ENCODE measurements at places on chromosomes 5 and 9.

GRCh38 chr9:89495824-89496560 is 1.9 kb downstream of the SEMA4D start:
- no peak for DNase-seq

DNA sequence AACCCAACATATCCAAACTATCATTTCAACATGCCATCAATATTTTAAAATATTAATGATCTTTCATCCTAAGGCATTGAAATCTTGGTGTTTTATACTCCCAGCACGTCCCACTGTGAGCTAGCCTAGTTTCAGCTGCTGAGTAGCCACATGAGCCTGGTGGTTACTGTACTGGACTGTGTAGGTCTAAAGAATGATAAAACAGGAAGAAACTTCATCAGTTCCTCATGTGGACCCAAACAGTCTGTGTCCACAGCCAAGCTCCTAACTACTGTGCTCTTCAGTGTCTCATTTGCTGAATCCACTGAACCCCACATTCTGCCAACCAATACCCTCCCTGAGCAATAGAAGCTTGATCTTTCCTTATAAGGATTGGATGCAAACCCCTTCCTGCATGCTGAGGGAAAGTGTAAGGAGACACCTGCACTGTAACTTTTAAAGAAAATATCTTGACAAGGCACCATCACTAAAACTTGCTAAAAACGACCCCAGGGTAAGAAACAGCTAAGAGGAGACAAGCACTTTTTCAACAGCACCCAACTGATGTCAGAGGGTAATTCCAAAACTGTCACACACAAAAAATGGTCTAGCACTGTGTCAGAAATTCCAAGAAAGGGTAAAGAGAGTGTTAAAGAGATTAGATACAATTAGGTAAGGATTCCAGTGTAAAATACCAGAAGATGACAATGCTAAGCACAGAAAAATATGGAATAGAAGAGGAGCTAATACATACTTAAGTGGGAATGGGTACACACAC is 126.9 kb downstream of the SPOCK1 start:
- DNase-seq = no peak

DNA sequence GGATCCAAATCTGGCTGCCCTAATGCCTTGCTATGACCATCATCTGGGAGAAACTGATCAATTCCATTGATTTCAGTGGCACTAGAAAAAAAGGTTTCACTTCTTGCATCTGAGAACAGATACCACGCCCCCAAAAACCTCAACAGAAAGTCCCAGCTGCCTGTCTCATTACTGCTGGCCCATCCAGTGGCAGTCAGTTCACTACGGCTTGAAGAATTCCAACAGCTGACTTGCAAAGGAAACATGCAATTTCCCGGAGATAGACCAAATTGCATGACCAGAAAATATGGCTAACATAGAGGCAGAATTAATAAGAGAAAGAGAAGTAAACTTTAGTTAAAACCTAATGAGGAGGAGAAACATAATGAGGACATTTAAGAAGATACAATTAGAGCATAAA is 48.6 kb downstream of the UGCG start:
- DNase-seq = no peak

DNA sequence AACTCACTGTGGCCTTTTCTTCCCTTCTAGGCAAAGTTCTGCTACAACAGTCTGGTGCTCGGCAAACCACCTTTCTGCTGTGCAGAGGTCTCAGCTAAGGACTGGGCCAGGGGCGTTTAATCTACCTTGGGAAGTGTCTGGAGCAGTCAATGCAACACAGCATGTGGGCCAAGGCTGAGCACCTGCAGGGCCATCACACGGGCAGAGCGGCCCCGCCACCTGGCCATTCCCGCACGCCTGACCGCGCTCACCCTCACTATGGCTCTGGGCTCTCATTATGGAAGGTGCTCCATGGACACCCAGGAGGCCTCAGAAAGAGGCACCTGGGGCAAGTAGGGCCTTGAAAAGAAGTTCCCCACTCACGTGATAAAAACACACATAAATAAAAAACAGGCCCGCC is 65.7 kb upstream of the TBC1D9B start:
- no peak for DNase-seq

DNA sequence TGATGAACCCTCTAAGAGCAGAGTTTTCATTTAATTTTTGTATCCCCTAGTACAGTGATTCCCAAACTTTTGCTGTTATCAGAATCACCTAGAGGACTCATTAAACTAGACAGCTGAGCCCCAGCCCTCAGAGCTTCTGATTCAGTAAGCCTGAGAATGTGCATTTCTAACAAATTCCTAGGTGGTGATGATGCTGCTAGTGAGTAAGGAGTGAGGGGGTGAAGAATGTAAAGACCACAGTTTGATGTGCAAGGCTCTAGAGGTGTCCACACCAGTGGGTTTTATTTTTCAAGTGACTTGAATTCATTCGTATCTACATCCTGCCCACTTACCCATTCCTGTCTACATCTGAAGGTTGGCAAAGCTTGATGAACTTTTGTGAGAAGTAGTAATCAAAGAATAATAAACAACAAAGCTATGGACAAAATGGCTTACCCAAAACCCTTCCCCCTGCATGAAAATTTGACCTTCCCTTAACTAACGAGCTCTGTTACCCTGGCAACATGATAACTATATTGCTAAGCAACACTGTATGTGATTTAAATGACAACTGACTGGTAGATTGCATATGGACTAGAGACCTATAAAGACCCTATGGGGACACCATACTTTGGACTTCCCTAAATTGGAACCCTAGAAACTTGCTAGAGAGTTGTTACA is 35.2 kb downstream of the DTWD2 start:
- no peak for DNase-seq

GRCh38 chr5:7047511-7048261 is 334.5 kb downstream of the TENT4A start:
- no peak for DNase-seq

DNA sequence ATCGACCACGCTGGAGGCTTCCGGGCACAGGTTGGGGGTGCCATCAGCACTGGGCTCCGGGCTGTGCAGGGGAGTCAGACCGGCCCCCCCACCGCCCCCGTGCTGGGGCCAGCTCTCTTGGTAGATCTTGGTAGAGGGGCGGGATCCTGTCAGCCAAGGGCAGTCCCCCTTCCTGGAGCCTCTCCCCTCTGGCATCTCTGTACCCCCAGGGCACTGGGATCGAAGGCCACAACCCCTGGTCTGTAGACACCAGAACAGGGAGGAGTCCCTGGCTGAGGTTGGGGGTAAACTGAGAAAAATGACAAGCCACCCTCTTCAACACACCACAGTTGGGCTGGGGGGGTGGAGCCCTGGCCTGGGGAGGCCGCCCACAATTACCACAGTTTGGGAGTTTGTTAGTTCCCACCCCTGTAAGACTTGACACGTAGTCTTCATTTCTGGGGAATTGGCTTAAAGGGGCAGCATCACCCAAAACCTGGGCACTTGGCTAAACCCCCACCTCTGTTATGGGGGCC is 882 bp downstream of the CERCAM start:
- DNase-seq = no peak

- DNase-seq = no peak
Measured at GRCh38 chr9:5562806-5563416, 52.6 kb downstream of the PDCD1LG2 start.

DNA sequence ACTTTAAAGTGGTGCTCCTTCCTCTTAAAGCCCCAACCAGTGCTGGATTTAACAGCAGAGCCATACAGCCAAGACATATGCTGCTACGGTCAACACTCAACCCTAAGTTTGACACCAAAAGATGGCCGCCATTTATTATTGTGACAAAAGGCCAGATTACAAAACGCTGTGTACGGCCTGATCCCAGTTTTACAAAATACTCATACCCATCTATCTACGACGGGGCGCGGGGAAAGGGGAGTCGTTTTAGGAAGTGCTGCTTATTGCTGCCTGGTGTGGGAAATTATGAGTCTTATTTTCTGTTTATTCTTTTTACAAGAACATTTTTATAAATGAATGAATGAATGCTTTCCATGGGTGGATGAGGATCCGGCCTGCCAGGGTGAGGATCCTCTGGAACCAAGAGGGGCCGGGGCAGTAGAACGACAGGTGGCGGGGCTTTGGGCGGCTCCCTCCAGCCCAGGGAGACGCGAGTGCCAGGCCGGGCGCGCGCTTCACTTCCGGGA is 457 bp upstream of the IDNK start:
- no peak for DNase-seq

- DNase-seq = no peak
Measured at GRCh38 chr5:167638816-167639215, 652.6 kb upstream of the WWC1 start.

GRCh38 chr5:127612441-127613141 is 36.3 kb upstream of the CTXN3 start:
- no peak for DNase-seq

- no peak for DNase-seq
Measured at GRCh38 chr9:33885948-33886347, 69.0 kb downstream of the UBE2R2 start.

DNA sequence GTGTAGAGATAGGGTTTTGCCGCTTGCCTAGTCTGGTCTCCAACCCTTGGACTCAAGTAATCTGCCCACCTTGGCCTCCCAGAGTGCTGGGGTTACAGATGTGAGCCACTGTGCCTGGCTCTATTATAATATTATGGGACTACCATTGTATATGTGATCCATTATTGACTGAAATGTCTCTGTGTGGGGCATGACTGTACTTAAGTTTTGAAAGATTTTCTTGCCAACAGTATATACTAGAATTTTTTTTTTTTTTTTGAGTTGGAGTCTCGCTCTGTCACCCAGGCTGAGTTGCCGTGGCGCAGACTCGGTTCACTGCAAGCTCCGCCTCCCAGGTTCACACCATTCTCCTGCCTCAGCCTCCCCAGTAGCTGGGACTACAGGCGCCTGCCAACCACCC is 17.8 kb downstream of the SPIN1 start:
- DNase-seq = no peak
